ENCODE measurements at places on chromosomes 5 and 9.

DNA sequence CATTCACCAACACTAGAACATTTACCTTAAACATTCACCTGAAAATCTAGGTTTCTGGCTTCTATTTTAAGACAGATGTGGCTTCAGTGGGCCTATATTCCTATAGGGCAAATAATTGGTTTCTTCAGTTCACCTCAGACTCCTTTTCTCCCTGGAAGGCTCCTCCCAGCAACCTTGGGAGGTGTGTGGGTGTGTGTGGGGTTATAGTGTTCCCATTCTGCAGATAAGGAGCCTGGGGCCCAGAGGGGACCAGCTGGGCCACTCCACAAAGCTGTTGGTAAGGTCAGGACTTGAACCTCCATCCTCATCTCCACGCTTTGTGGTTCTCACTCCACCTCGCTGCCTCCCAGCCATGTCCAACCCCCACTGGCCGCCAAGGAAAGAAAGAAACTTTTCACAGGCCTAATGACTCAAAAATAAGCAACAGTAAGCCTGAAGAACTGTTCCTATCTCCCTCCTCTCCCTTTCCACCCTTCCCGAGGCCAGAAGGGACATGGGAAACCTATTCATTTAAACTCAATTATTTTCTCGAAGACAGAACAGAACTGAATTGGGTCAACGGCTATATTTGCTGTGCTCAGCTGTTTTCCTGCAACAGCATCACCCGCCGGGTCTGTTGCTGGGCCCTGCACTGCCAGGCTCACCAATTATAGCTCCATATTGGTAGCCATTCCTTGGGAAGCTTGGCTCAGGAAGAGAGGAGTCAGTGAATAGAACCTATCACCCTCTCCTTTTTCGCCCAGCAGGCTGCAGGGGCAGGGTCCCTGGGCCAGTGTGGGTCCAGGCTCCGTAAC, 78.5 kb downstream of the DAB2IP start:
- DNase-seq: no peak

GRCh38 chr9:116467740-116468351, 219.3 kb upstream of the TRIM32 start:
- no peak for DNase-seq

GRCh38 chr9:137715321-137715720, 96.5 kb downstream of the EHMT1 start:
- DNase-seq: no peak

GRCh38 chr9:120741191-120741590, 26.9 kb upstream of the MEGF9 start:
- no peak for DNase-seq

- no peak for DNase-seq
Measured at GRCh38 chr5:68652534-68652965, 437.0 kb downstream of the PIK3R1 start.

Data from stimulated activated CD8-positive, alpha-beta memory T cell treated with anti-CD3 and anti-CD28 coated beads, Interleukin-4, amount 100 ng/mL, for 1 hour (primary cell).